ENCODE measurements at places on chromosomes 3 and 15.

DNA sequence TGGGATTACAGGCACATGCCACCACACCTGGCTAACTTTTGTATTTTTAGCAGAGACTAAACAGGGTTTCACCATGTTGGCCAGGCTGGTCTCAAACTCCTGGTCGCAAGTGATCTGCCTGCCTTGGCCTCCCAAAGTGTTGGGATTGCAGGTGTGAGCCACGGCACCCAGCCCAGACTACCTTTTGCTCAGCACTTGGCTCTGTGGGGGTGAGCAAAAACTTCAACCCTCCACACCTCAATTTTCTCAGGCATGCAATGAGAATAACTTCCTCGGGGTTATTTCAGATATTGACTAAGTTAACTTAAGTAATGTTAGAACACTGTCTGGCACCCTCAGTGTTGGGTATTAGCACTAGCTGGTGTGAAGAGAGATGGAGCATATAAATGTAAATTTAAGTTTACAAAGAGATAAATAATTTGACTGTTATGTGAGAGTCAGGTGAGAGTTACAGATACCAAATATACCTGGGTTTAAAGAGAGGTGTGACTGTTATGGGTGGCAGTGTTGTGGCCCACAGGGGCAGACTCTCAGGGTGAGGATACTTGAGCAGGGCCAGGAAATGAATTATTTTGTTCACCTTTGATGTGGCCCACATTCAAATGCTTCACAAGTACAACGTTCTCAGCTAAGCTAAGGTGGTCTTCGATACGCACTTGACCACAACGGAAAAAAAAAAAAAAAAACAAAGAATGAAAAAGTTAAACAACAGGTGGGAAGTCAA is 29.0 kb downstream of the CPOX start:
- DNase-seq = no peak

DNA sequence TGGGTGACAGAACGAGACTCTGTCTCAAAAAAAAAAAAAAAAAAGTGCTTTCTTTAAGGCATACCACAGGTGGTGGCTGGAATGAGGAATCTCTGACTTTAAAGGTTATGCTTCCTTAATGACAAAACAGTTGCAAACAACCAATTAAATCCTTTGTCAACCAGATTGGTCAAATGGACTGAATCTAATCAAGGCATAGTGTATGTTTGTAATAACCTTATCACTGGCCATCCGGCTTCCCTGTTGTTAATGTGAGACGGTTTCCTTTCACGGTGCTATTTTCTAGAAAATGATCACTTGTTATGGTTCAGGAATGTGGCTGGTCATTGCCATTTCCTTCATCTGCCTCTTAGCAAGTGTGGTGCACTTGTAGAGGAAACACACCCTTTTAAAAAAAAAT is 75.9 kb downstream of the FLNB start:
- no peak for DNase-seq

DNA sequence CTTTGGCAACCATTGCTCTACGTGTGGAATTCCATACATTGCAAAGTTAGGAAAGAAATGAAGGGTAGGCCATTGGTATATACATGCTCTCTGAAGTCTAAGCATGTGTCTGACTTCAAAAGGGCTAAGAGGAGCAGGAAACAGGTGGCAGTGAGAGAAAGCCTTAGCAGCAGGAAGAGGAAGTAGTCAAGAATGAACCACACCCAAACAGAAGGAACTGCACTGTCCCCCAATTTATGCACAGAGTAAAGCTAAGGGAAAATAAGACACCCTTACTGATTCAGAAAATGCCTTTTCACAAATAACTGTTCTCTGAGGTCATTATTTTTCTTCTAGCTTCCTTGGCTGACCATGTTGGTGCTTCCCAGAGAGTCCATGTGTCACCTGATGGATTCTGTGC is 575.4 kb downstream of the NTRK3 start:
- no peak for DNase-seq

DNA sequence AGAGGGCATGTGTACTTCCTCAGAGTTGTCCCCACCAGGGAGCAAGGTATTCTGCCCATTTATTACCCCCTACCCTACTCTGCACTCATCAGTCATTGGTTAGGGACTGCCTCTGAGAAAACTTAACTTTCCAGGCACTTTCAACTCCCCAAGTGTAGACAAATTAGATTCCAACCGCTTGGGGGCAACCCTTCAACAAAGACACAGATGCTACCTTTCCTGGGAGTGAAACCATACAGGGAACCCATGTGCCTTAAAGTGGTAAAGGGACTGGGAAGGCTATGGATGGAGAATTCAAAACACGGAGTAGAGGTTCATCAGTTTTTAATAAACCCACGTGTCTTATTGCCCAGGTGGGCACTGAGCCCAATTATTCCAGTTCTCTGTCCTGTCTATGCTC is 19.4 kb upstream of the UBE2E2 start:
- peak; percentile 24 for DNase-seq

GRCh38 chr3:20478436-20478835 is 292.4 kb upstream of the SGO1 start:
- no peak for DNase-seq

DNA sequence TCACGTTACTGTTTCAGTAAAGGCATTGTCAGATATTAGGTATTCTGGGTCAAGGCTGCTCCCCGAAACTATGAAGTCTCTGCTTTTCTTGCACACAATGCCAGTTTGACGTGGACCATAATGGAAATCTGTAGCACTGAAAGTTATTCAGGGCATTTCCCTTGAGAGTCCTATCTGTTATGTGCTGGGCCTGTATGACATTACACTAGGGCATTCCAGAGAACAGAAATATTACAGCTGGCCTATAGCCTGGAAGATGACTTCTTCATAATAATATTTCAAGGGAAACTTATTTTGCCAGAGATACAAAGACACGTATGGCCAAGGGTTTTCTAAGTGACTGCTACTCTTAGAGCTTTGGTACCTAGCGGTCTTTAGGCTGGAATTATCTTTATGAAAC is 613.6 kb upstream of the CBLB start:
- DNase-seq = no peak

- peak; percentile 40 for DNase-seq
Measured at GRCh38 chr3:8891774-8892173, 71.5 kb downstream of the RAD18 start.

DNA sequence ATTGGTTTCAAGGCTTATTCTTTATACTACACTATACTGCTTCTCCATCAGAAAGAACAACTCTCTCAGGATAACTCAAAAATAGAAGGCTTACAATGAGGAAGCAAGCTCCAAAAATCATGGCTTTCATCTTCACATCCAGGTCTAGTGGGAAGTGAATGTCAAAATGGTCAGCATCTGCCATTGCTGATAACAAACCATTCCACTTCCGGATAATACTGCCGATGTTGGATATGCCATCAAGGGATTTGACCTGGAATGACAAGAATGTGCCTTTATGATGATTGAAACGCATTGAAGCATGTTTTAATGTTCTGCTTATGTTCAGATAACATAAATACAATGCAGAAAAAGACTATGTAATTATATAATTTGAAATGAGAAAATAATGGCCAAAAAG is 34.0 kb upstream of the PLOD2 start:
- no peak for DNase-seq

- no peak for DNase-seq
Measured at GRCh38 chr3:168865022-168865551, 769.4 kb upstream of the GOLIM4 start.

DNA sequence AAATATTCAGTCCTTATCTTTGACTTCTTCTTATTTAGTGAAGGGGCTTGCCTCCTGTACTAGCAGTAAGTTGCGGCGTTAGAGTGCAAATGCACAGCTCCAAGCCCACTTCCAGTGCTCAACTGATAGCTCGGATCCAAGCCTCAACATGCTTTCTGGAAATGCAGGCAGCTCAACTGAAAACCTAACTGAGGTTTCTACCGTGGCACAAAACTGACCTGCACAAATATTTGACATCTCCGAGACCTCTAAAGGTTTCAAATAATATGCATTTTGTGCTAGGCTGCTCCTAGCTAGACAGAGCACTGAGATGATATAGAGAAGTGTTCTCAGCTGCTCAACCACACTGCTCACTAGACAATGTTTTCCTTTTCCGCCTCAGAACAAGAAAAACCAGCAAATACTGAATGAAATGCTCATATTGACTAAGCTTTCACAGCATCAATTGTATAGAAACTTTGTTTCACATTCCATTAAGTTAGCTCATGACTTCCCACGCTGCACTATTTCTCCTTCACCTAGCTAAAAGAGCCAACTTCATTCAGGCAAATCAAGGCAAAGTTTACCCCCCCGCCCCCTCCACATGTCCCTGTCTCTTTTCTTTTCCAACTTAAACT is 822 bp downstream of the ZNF385D start:
- no peak for DNase-seq

DNA sequence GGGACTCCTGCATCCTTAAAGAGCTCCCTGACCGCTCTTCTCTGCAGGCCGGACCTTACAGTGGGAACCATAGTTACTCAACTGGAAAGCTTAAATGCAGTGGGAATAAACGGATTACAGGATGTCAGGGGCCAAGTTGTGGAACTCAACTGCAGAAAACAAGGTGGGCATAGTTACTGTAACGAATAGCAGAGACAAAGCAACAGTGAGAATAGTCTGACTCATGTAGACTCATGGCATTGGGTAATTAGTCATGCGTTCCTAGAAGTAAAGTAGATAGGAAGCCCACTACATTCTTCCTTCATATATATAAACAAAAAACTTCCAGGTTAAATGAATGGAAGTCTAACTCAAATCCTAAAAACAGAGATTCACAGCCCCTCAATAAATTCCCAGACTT is 95.5 kb upstream of the CHRNA7 start:
- no peak for DNase-seq

GRCh38 chr3:161560008-161560637 is 63.5 kb downstream of the OTOL1 start:
- no peak for DNase-seq

DNA sequence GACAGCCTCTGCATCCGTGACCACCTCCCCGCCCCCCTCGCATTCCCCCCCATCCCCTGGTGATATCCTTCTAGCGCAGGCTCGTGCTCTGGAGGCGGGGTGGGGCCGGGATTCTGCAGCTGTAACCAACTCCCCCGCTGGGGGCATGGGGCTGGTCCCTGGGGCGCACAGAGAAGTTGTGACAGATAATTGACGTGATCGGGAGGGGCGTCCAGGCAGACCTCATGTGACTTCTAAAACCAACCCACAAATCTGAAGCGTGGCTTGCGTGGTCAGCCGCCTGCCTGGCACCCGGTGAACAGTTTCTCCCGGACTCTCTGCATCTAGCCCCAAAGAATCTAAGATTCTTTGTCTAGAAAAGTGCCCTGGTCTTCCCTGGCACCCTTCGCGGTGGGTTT is 100.6 kb upstream of the IGF1R start:
- no peak for DNase-seq

DNA sequence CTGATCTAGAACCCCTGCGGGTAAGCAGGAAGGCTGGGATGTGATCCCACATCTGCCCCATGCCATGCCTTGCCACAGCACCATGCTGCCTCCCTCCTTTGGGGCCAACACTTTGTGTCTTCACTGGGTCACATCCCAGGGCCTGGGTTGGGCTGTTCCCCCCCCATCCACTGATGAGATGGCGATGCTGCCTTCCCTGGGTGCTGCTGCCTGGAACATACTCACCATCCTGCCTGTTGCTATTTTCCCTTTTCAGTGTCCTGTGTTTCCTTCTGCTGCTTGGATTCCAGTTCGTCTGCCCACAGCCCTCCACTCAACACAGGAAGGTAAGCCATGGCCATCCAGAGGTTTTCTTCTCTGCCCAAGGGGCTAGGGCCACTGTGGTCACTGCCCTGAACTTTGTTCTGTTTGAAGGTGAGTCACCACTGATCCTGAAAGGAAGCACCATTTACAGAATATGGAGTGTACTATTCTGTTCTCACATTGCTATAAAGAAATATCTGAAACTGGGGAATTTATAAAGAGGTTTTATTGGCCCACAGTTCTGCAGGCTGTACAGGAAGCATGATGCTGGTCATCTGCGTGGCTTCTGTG is 39.4 kb downstream of the THSD4 start:
- DNase-seq = no peak

DNA sequence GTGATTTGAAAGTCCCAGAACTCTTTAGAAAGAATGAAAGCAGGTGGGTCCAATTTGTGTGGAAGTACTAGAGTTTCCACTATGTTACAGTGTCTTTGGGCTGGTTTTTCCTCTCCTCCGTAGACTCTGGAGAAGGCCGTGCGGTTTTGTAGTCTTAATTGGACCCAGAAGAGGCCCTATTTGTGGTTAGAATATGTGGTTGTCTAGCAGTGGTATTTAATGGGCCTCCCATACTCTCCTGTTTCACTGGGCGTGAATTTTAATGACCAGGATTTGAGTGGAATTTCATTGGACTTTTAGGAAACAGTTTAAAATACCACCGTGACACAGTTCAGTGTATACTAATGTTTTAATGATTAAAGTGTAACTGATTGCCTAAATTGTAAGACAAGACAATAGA is 182.3 kb downstream of the BBX start:
- peak; percentile 57 for DNase-seq

DNA sequence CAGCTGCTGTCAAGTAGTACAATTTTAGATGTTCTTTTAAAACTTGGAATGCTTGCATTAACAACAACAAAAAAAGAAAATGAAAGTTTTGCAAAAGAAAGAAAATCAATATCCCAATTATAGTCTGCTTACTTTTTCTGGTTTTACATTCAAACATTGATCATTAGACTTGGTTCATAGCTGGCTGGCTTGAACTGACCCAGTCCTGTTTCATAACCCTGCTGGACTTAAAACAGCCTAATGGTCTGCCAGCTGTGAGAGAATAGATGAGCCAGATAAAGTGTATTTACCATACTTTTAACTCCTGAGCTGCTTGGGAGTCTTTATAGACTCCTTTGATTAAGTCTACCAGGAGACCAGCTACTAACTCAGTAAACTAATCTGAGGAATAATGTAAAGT is 59.2 kb downstream of the PIAS1 start:
- peak; percentile 0 for DNase-seq

DNA sequence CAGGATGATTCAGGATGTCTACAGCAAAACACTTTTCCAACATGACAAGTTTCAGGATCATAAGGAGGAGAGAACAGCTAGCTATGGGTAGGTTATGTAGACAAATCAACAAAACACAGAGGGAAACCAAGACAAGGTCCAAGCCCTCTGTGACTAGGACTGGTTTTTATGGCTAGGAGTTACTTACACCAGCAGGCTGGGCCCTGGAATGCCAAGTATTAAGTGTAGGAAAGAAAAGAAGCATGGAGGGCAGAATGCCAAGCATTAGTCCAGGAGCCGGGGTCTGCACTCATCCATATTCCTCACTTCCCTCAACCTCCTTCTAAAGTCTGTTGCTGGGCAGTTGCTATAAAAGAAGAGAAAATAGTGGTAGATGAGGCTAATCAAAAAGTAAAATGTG is 35.3 kb upstream of the PPP2R3A start:
- no peak for DNase-seq

DNA sequence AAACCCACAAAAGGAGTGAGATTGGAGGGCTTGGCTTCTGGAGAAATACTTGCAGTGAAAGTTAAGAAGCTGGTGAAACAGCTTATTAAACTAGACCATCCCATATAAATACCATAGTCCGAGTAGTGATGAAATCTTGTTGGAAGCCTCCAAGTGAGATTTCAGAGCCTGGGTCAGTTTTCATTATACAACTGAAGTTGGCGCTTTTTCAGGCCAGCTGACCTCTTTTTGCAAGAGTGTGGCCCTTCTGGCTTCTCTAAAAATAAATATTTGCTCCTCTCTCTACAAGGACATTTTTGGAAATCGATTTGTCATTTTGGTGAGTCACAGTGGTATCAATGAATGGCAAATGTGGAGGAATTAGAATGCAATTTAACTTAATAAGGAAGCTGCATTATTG is 51.2 kb upstream of the THRB start:
- DNase-seq = peak; percentile 33
